Ammon's horn (tissue), 1 donor: ENCODE measurements at places on chromosomes 16 and 17.
A peak's percentile ranks its signal among the peaks of the same experiment; 100 is the strongest.

DNA sequence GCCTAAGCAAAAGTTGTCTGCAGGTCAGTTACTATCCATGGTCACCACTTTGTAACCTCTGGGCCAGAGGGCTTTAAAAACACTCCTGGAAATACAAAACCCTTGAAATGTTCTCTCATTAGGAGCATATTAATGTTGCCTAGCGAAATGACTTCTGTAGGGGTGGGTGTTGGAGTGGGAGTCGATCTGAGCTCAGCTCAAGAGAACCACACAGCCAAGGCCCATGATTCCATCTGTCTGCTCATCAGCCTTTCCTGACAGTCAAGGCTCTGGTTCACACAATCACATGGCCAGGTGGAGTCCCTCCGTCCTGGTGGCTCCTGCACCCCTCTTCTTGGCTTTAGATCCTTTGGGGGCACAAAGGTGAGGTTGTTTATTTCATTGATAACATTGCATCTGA, 26.7 kb downstream of the RCVRN start:
- DNase-seq: peak; percentile 51

GRCh38 chr16:82738699-82739098, 111.9 kb downstream of the CDH13 start:
- DNase-seq: no peak

GRCh38 chr17:77476931-77477805, 336.4 kb downstream of the SEC14L1 start:
- peak; percentile 34 for DNase-seq

DNA sequence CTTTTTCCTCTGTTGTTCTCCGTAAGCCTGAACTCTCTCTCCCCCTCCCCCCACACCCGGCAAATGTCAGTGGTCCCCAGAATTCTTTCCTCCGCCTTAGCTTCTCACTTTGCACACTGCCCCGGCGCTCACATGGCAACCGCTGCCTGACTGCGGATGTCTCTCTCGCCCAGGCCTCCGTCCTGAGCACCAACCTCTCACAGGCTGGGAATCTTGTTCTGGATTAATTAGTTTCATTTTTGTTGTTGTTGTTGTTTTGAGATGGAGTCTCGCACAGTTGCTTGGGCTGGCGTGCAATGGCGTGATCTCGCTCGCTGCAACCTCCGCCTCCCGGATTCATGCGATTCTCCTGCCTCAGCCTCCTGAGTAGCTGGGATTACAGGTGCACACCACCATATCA, 16.7 kb downstream of the C17orf100 start:
- DNase-seq: no peak

GRCh38 chr17:18226284-18226945, 980 bp downstream of the LLGL1 start:
- DNase-seq: no peak

DNA sequence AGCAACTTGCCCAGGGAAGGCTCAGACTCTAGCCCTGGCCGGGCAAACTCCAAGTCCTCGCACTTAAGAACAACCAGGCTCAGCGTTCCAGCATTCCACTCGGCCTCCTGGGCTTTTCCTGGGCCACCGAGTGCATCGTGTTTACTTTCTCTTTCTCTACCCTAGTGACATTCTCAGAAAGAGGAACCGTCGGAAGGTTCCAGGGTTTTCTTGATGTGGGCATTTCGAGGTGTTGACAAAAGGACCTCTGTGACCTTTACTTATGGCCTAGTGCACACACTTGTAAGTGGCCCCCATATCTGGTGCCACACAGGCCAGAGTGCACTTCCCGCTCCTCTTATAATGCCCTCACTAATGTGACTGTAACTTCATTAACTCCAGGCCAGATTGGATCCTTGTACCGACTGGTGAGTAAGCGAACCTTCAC, 3.1 kb upstream of the BANP start:
- no peak for DNase-seq

DNA sequence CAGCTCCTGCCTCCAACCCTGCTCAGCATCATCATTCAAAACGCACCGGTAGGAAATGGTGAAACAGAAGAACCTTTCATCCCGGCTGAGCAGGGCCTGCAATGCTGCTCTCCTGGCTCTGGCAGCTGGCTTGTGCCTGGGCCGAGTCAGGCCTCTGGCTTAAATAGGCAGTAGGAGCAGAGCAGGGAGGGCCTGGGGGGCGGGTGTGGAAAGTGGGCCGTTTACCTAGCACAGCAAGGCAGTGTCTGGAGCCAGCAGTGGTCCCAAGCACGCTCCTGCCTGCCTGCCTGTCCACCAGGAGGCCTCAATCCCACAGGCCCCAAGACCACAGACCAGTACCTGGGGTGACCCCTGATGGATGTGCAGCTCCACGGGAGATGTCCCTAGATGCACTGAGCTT, 59.3 kb downstream of the SMPD3 start:
- DNase-seq: no peak

- no peak for DNase-seq
Observed at GRCh38 chr17:72617557-72617956, 474.9 kb downstream of the SLC39A11 start.

DNA sequence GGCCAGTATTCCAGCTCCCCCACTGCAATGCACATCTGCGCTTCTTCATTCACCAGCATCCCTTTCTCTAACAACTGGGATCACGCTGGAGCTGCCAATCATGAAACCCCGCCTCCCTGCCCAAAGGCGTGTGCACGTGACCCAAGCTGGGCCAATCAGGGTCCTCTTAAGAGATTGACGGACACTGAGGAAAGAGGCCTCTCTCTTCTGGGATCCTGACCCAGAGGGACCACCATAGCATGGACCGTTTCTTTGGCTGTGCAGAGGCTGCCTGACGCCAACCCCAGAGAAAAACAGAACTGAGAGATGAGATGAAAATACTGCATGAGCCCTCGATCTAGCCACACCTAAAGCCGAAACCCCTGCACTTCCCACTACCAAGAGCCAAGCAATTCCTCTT, 32.0 kb downstream of the COTL1 start:
- DNase-seq: peak; percentile 82

DNA sequence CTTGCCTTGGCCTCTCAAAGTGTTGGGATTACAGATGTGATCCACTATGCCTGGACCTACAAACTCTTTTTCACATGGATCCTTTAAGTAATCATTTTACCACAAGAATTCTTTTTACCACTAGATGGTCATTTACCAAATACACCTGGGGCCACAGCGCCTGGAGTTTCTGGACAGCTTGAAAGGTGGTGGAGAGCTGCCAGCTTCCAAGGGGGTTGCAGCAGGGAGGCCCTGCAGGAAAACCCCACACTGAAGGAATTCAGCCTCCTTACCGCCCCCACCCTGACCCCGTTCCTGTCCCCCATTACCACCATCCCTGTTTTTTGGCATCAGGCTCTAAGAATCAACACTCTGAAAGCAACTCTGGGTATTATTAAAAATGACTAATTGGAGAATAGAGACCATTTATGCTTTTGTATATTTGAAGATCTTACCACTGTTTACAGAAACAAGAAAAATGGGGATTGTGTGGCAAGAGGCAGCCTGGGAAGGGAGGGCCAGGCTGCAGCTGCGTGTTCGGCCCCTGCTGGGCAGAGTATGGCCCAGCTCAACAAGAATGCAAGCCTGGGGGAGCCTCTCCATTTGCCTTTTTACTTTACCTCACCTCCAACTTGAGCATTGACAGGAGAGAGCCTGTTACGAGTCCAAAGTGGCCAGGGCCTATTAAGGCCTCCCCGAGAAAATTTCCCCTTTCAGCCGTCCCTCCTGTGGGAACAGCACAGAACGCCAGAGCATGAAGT, 209.9 kb downstream of the ZFHX3 start:
- DNase-seq: no peak

DNA sequence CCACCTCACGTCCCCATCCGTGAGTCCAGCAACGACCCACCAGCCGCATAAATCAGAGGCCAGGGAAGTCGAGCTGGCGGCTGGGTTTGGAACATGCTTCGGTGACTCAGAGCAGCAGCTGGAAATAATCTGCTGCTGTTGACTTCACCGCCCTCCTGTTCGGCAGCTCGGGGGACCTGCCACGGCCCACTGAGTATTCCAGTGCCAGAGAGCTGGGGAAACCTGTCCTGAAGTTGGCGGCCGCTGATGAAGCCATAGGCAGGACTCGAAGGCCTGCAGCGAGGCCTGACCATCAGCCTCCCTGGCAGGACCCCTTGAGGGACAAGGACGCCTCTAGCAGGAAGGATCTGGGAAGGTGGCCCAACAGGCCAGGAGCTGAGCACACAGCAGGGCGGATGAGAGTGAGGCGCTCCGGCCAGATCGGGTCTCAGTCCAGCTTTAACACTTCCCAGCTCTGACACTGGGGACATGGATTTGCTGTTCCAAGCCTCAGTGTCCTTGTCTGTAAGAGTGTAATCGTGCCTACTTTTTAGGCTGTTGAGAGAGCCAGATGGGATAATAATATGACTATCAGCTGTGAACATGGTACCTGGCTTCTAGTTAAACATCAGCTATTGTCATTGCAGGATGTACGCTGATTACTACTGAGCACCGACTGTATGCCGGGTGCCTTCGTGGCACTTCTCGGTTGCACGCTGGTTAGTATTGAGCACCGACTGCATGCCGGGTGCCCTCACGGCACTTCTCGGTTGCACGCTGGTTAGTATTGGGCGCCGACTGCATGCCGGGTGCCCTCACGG, 50.4 kb upstream of the CIBAR2 start:
- DNase-seq: no peak
